ENCODE measurements at places on chromosomes 16 and 17. TPM values are rescaled to one million over a fixed set of nuclear protein-coding genes. Genes with fewer than 3 reads are reported as not detected.

The KRT222 gene
- not detected for total RNA-seq

The ALOX12 gene
- not detected for total RNA-seq

The PYY gene
- not detected for total RNA-seq

The FKBP10 gene
- total RNA-seq: 0.39 TPM

The BRIP1 gene
- total RNA-seq: 16.2 TPM

The LGALS9B gene
- total RNA-seq: not detected

The C17orf78 gene
- not detected for total RNA-seq

The HOXB4 gene
- 0.66 TPM for total RNA-seq

The CPHXL2 gene
- total RNA-seq: not detected

The CCL8 gene
- not detected for total RNA-seq

The ABI3 gene
- 31.1 TPM for total RNA-seq

The RBFOX1 gene
- not detected for total RNA-seq

The C16orf87 gene
- 14.6 TPM for total RNA-seq

The TBC1D26 gene
- total RNA-seq: 0.34 TPM

The TMC5 gene
- total RNA-seq: not detected

The TNK1 gene
- total RNA-seq: 6.9 TPM

The SOST gene
- total RNA-seq: not detected

The TP53TG3B gene
- 0.37 TPM for total RNA-seq

The IL17C gene
- total RNA-seq: not detected

The CCL16 gene
- total RNA-seq: not detected
